Activated CD4-positive, alpha-beta memory T cell treated with anti-CD3 and anti-CD28 coated beads, Interleukin-2, amount 10 ng/mL, durations not matched to agents 7 days and 5 days (primary cell): ENCODE measurements at places on chromosomes 7 and 10. TPM values are rescaled to one million over a fixed set of nuclear protein-coding genes. Genes with fewer than 3 reads are reported as not detected.
A peak's percentile ranks its signal among the peaks of the same experiment; 100 is the strongest.

- H3K4me1 ChIP-seq: no peaks in the 10 kb centered on the region
- H3K4me3 ChIP-seq: no peak overlapping the region
- H3K27ac ChIP-seq: no peak overlapping the region
- H3K36me3 ChIP-seq: no peaks in the 10 kb centered on the region
Measured at GRCh38 chr7:81822811-81823210, 53.0 kb upstream of the HGF start.

DNA sequence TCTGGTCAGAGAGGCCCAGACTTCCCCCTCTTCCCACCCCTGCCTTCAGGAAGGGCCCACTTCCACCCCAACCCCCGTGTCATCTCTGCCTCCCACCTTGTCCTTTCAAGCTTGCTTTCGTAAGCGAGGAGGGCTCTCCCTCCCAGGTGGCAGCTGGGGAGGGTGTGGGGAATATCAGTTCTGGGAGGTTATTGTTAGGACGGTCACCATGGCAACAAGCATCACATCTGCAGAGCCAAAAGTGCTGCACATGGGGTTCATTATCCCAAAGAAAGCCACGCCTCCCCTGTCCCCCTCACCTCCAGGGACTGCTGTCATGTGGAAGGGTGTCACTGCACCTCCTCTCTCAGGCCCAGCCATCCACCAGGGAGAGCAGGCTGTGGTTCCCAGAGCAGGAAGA lies 2.6 kb upstream of the CAMK2B start:
- peaks cover 40% of the 10 kb centered on the region for H3K27me3 ChIP-seq
- H3K4me3 ChIP-seq: no peak overlapping the region
- H3K36me3 ChIP-seq: no peaks in the 10 kb centered on the region
- no peak overlapping the region for H3K27ac ChIP-seq

DNA sequence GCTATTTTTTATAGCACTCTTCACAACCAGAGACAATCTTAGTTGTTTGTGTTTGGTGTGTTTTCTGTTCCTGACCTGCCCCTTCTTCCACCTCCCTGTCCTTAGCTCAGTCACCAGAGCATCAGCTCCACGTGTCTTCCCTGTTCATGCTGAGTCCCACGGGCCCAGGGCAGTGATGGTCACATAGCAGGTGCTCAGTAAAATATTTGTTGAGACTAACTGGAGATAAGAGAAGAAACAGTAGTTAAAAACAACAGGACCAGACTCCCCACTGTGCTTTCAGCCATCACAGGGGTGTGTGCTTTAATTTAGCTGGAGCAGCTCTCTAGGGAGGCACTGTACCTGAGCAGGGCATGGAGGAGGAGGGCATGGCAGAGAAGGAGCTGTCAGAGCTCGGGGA lies 307.3 kb upstream of the ZNF32 start:
- H3K4me3 ChIP-seq: no peak overlapping the region
- no peak for DNase-seq
- H3K27ac ChIP-seq: no peak overlapping the region
- peaks cover 13% of the 10 kb centered on the region for H3K27me3 ChIP-seq
- H3K36me3 ChIP-seq: no peaks in the 10 kb centered on the region
- H3K4me1 ChIP-seq: no peaks in the 10 kb centered on the region

DNA sequence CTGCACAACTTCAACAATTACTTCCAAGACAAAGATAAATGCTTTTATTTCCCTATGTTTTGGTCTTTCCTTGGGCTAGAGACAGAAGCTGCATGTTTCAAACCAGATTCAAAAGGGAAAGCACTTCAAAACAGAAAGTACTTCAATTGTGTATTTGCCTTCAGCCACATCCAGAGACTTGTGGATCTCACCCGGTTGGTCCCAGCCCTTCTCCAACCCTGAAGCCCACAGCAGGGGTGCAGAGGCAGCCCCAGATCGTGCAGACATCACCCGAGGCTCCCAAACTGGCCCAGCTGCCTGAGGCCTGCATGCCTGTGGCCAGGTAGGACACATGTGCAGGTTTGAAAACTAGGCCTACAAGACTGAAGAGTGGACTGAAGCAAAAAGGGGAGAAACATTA lies 80.8 kb downstream of the ALOX5 start:
- no peak for DNase-seq
- peak overlapping the region; percentile 28 for H3K27ac ChIP-seq
- no peak overlapping the region for H3K4me3 ChIP-seq
- H3K27me3 ChIP-seq: no peaks in the 10 kb centered on the region

The FAM149B1 gene
- 17.4 TPM for total RNA-seq

DNA sequence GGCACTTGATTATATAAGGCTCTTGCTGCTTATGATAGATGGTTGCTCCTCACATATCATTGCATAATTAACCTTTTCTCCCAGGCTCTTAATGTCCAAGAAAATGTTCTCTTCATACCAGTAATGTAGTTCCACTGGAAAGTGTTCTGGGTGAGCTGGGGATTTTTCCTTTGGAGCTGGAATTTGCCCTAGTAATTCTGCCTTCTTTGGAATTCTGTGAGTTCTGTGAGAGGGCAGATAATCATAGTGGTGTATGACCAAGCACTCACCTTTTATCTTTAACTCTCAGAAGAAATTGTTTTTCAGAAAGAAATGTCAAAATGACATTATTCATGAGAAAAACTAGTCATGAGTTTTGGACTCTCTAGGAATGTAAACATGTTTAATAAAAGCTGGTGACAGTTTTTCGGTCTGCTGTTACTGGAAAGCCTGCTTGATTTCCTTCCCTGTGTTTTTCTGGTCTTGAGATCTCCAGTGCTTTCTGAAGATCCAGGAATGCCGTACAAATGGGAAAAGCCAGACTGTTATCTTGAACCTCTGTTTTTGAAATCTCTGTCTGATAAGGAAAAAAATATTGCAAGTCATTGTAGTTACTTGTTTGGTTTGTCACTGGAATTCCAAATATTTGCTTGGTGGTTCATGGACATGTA lies 148.3 kb upstream of the PRPS1L1 start:
- no peak for DNase-seq
- peaks cover 10% of the 10 kb centered on the region for H3K4me1 ChIP-seq
- no peak overlapping the region for H3K4me3 ChIP-seq
